ENCODE measurements at places on chromosomes 12 and 14.

DNA sequence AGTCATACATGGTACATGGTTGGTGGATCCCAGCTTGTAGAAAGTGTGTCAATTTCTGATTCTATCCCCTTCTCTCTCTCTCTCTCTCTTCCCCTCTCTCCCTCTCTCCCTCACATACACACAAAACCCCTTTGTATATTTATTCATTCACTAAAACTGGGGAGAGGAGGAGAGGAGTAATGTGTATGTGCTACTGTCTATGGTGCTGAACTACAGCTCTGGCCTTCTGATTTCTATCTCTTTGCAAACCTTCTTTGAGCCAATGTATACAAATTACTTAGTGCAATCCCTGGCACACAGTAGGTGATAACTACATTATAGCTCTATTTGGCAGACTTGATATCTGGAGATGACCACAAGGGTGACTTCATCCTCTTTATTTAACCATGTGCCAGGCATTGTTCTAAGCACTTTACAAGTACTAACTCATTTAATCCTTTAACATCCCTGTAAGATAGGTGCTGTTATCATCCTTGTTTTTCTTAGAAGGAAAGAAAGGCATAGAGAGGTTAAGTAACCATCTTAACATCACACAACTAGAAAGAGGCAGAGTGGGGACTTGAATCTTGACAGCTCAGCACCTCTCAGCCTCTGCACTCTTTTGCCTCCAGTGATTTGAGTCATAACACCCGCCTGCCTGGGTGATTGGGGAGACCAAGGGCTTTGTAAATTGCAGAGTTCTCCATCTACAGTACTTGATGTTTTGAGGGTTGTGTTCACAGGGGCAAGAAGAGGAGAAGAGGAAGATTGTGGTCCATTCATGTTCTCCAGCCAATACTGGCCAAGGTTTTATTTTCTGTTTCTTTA is 21.3 kb downstream of the RPH3A start:
- DNase-seq, result no peak

DNA sequence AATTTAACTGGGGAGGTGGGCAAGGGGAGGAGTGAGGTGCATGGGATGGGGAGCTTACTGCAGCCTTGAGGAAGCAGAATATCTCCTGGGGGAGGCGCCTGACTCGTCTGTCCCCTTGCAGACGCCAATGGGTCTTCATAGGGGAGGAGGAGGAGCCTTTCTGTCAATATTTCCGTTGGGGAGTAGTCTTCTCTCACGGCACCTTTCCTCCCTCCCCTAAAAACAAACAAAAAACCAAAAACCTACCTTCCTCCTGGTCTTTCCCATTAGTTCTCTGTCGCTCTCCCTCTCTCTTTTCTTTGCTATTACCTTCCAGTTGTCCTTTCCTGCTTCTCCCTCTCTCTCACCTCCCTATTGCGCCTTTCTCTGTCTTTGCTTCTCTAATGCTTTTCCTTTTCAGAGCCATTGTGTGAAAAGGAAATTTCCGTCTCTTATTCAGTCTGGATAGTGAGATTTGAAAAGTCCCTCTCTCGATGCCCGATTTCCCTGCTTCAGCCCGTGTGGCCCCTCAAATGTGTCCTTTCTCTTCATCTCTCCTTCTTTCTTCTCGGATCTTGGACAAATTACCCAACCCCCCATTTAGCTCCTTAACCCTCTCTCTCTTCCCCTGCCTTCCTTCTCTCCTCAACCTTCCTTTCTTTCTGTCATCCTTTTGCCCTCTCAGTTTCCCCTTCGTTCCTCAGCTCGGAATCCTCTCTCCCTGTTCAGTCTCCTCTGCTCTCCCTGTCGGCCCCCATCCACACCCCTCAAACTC is 5.9 kb downstream of the GPR84 start:
- DNase-seq, result peak; percentile 22

DNA sequence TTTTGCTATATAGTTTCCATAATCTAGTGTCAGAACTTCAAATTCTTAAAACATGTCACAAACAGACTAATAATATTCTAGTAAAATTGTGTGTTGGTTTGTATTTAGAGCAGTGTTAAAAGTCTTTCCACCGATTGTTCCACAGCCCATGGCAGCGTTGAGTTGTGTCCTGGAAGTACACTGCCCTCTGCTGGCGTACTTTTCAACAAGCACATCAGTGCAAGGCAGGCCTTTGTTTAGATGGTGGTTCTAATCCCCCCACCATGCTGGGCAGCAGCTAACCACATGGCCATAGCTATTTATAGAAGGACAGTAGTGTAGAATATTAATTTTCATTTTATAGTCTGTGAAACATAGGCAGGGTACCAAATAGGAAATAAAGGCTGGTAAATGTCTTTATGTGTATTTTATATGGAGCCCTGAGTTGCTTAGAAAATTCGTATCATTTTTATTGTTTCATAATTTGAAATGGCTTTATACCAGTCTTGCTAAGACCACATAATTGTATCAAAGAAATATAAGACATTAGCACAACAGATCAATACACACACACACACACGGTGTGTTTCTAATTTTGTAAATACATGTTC is 235.4 kb downstream of the SEC23A start:
- DNase-seq, result peak; percentile 89

DNA sequence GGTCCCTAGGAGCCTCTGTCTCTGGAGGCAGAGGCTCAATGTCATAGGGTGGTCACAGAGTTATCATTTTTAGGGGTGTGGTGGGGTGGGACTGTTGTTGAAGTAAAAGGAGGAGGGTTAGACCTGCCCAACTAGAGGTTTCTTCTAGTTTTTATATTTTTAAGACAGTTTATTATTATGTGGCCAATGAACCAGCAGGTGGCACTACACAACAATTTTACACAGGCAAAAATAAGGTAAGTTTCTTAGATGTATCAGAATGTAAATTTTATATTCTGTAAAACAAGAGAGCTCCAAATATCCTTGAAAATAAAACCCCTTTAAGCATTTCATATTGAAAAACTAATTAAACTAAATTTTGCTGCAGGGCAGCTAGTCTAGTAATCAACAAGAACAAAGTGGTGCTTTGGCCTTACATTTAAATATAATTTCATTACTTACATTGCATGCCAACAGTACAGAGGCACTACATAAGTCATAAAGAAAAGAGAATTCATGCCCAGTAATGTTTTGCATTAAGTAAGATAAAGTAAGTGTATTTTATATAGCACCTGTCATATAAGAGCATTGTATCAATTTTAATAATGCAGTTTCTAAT is 22.2 kb upstream of the OVCH1 start:
- peak; percentile 3 for DNase-seq

DNA sequence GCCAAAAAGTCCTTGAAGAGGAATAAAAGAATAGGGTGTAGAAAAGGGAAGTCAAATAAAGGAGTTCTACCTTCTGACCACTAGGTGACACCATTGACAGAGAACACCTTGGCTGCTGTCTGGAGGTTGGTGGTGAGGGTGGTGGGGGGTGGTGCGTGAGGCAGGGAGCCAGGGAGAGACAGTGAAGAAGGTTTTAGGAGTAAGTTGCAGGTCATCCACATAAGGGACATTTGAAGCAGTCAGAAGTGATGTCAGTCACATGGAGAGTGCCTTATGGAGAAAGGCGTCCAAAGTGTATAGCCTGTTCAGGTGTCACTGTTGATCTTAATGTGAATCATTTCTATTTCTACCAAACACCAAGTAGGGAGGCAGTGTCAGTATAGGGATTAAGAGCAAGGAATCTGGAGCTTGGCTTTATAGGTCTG is 279.3 kb upstream of the DDHD1 start:
- DNase-seq, result peak; percentile 28

DNA sequence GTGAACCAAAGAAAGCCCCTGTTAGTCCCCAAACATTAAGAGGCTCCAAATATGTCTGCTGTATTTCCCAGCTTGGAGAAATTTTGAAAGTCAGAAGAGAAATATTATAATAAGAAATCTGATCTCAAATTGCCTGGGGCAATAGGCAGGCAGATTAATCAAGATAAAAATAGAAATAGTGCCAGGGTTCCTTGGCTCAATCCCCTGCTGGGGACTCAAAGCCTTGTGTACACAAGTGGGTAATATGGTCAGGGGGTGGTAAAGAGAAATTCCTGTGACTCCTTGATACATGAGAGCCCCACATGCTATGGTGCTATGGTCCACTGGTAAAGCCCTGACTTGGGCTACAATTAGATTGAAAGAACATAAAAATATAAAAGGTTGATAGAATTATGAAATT is 41.3 kb upstream of the ARID2 start:
- DNase-seq, result no peak

GRCh38 chr14:66420251-66421006 is 65.7 kb upstream of the CCDC196 start:
- DNase-seq, result no peak

GRCh38 chr14:76115010-76115422 is 36.7 kb upstream of the GPATCH2L start:
- DNase-seq, result no peak

DNA sequence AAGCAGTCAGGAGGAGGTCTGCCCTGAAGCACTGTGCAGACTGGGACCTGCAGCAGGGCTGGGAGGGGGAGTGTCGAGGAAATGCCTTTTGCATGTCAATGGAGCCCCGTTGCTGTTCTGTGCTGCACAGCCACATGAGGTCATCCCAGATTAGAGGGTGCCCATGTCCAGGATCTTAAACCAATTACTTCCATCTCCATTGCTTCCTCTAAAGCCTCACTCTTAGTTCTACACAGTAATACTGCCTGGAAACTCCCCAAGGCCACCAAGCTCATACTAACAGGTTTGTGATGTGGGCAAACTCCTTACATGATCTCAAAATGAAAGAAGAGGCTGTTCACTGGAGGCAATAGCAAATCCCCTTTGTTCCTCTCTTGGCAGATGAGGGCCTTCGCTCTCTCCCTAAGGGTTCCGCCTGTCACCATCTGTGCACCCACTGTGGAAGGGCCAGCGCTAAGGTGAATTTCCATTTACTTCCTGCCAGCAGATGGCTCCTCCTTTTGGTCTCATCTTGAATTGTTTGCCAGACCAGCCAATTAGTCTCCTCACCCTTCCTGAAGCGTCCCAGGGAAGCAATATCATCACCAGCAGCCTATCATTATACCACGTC is 35.4 kb upstream of the LTA4H start:
- DNase-seq, result peak; percentile 11

- no peak for DNase-seq
These were observed 158.4 kb upstream of the IGF1 start for GRCh38 chr12:102638777-102639176.

- no peak for DNase-seq
These were observed 98.2 kb downstream of the GLT1D1 start for GRCh38 chr12:128951448-128951847.

DNA sequence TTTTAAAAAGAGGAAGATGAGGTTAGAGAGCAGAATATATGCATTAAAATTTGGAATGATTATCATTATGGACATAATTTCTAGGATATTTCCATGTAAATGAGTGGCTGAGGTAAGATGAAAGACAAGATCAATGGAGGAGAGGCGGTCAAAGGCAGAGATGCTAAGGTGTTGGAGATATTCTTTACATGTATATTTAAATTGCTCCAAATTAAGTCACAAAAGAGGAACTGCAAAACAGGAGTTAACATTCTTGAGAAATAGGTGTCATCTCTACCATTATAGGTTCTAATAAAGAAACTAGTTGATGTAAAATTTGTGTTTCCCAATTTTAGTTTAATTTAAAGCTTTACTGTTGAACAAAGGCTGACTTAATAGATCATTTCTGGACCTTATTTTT is 268.5 kb upstream of the PPFIA2 start:
- DNase-seq, result no peak

GRCh38 chr12:111450676-111451075 is 45.0 kb downstream of the SH2B3 start:
- no peak for DNase-seq

GRCh38 chr12:29147731-29148595 is 1.1 kb upstream of the FAR2 start:
- no peak for DNase-seq

- no peak for DNase-seq
These were observed 20.7 kb downstream of the CLSTN3 start for GRCh38 chr12:7150841-7151240.

DNA sequence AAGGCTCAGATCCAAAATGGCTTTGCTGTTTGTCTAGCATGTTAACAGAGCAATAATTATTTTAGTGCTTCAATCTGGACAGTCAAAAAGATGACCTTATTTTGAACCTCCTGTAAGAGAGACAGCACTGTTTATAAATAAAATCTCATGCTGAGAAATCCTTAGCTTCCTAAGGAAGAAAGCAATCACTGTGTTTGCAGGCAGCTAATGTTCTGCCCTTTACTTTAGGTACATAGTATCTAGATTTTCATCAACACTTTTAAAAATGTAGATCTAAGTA is 105.3 kb downstream of the PRKD1 start:
- DNase-seq, result no peak

GRCh38 chr14:99628887-99629618 is 15.9 kb upstream of the HHIPL1 start:
- DNase-seq, result peak; percentile 67

- no peak for DNase-seq
These were observed 21.7 kb upstream of the KCNA5 start for GRCh38 chr12:5022025-5022424.

DNA sequence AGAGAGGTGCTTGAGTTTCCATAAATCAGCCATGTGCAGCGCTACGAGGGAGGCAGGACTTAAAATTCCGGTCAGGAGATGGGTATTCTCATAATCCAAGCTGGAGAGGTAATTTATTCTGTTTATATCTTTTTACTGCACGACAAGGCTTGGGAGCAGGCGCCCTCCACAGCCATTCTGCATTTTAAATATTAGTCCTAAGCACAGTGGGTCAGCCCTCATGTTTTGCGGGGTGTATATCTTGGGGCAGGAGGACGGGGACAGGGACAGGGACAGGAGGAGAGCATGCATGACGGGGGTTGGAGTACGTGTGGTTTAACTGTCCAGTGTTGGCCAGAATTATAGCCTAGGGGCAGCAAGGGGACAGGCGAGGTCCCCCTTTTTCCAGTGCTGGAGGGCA is 14.5 kb downstream of the LHX5 start:
- DNase-seq, result no peak

DNA sequence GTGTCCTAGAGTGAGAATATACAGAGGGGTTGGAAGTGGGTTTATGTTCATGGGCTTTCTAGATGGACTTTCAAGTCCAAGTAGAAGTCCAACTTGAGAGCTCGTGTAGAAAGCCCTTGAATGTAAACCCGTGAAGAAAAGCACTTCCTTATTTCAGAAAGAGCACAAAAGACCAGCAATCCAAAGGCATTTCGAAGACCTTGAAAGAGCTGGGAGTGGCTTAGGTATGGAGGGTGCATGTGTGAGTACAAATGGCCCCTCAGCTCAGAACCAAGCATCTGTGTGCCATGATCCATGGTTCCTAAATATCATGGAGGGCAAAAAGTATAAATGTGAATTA is 160.7 kb downstream of the ETV6 start:
- DNase-seq, result no peak

GRCh38 chr12:31728289-31728916 is 418 bp downstream of the AMN1 start:
- peak; percentile 35 for DNase-seq

GRCh38 chr14:62943202-62943601 is 102.1 kb downstream of the KCNH5 start:
- DNase-seq, result no peak

DNA sequence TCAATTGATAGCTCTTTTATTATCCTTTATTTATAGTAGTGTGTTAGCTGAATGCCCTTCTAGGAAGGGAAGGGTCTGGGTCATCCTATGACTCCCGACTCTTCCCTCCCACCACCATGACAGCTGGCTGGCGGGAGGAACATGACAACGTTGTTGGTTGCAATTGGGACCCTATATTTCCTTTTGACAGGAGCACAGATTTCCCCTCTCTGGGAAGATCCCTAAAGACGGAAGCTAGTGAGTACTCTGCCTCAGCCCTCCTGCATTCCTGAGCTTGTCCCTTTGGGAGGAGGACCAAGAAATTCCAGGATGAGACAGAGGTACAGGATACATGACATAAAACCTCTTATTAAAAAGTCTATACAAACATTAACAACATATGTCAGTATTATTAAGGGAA is 485.4 kb downstream of the NAV3 start:
- DNase-seq, result no peak

GRCh38 chr12:13177373-13177772 is 19.2 kb upstream of the EMP1 start:
- no peak for DNase-seq

All from NCI-H345 (cell line).